ENCODE measurements at places on chromosomes 2 and 18.
A peak's percentile ranks its signal among the peaks of the same experiment; 100 is the strongest.

DNA sequence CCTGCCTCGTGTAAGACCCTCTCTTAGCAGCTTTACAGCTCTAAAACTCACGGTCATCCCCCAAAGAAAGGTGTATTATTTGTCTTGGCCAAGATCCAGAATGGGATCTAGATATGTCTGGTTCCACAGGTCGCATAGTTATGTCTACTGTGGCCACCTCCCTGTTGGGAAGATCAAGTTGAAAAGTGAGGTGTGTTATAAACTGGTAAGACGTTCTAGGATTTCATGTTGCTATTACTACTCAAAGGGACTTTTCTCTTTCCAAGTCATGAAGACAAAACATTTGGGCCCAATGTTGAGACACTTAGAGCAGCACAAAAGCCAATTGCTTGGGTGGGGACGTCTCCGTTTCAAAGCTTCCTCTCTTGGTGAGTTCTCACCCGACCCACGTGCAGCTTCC, 766.0 kb downstream of the RNF144A start:
- DNase-seq = no peak

DNA sequence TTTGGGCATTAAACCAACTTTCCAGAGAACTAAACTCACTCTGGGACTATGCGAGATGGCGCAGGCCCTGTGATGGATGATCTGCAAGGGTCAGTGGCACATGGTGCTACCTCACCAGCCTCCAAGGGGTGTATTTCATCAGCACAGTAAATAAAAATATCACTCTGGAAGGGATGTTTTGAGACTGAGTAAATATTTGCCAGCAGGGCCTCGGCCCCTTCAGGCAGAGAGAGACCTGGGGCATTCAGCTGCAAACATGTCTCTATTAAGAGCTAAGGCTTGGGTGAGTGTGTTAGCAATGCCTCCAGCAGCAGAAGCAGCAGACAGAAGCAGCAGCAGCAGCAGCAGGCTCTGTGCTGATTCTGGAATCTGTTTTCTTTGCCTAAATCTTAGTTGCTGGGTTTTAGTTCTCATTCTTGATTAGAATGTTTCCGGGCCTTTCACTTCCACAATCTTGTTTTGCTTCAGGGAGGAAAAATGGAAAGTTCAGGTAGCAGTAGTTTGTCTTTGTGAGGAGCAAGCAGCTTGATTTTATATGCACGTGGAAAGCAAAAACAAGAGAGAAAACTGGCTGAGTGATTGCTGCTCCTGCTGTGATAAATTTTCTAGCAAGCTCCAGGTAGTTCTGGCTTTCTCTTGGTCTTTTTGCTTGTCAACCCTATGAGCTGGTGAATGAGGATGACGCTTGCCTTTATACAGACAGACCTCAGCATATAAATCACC, 18.6 kb downstream of the ADCYAP1 start:
- no peak for DNase-seq

- DNase-seq = no peak
Measured at GRCh38 chr2:21331625-21332370, 208.0 kb downstream of the TDRD15 start.

GRCh38 chr2:181231886-181232621, 225.1 kb upstream of the ITGA4 start:
- DNase-seq = no peak

GRCh38 chr2:75561566-75562512, 1.1 kb upstream of the EVA1A start:
- DNase-seq = no peak

- no peak for DNase-seq
Measured at GRCh38 chr2:3248754-3249475, 128.7 kb downstream of the EIPR1 start.

DNA sequence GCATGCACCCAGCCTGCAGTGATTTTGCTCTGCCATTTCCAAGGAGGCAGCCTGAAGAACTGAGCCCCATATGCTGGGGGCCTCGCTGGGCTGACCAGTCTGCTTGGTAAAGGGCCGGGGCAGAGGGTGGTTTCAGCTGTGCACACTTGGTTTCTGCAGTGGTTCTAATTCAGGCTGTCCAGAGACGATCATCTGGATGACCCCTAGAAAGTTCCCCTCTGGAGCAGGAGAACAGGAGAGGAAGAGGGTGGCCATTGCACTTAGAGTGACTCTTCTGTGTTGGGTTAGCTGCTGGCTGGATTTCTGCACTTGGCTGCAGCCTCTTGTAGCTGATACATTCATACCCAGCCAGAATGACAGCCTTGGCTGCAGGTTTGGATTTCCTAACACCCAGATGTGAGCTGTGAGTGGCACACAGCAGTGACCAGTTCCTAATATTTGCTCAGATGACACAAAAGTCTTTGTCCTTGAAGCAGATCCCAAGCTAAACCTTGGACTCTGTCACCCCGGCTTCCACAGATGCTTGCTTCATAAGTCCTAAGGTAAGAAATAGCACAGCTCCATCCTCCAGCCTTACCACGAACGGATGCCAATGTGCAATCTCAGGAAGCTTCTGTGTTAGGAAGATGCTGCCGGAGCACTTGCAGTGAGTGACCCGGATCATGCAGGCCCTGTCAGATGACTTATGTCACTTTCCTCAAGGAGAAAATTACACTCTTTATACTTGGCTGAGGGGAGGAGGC, 105.6 kb downstream of the HNRNPLL start:
- peak; percentile 35 for DNase-seq

- no peak for DNase-seq
Measured at GRCh38 chr2:182870227-182870626, 3.8 kb upstream of the FRZB start.

GRCh38 chr2:208103616-208104015, 20.7 kb downstream of the CRYGD start:
- DNase-seq = no peak

DNA sequence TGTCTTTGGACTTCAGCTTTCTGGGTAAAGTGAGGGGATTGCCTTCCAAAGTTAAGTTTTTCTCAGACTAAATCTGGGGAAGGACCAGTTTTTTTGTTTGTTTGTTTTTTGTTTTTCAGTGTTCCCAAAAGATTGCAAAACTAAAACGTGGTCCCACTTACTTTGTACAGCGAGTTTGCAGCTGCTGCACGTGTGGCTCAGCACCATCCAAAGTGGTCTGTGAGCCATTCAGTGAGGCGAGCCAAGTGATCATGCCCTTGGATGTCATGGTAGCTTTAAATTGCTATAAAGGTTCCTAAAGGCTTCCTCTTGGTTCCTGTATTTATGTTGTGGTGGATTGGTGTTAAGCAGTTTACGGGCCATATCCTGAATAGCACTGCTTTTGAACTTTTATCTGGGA, 23.0 kb downstream of the TET3 start:
- DNase-seq = no peak

DNA sequence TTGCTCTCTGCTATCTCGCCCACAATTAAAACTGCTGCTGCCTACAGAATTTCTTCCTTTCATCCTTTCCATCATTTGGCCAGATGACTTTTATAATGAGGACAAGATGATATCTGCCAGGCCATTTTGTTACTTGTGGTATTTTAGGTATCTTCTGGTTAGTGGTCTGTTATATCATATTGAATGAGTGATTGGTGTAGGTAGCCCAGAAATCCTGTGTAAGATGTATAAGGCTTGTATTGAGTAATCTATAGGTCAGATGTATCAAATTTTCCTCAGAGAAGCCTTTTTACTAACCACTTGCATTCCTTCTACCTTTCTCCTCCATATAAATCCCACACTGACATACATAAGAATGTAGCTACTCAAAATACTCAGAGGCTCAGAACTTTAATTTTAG, 118.3 kb downstream of the UBR3 start:
- no peak for DNase-seq

GRCh38 chr2:207122651-207123334, 43.0 kb downstream of the KLF7 start:
- no peak for DNase-seq

DNA sequence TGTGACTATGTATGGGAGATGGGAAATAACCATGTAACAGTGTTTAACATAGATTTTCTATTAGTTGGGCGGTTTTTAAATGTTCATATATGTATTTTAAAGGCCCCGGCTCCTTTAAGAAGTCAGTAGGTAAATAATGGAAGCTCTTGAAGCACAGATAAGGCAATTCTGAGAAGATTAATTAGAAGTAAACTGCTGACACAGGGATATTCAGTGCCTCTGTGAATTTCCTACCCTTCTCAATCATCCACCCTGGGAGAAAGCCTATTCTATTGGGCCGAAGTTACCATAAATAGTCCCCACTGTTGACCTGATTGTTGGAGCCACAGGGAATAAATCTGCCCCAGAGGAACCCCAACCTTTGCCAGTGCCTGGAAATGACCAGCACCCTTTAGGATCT, 56.8 kb upstream of the SIX3 start:
- no peak for DNase-seq

- no peak for DNase-seq
Measured at GRCh38 chr2:222774941-222775340, 85.9 kb upstream of the ACSL3 start.

GRCh38 chr18:7206217-7206616, 24.7 kb upstream of the LRRC30 start:
- DNase-seq = no peak

- no peak for DNase-seq
Measured at GRCh38 chr2:88396209-88396608, 56.3 kb downstream of the FOXI3 start.

- no peak for DNase-seq
Measured at GRCh38 chr2:949384-950079, 1.1 kb upstream of the SNTG2 start.

All from head of caudate nucleus (tissue), 42 donors.